ENCODE measurements at places on chromosomes 4 and X.

DNA sequence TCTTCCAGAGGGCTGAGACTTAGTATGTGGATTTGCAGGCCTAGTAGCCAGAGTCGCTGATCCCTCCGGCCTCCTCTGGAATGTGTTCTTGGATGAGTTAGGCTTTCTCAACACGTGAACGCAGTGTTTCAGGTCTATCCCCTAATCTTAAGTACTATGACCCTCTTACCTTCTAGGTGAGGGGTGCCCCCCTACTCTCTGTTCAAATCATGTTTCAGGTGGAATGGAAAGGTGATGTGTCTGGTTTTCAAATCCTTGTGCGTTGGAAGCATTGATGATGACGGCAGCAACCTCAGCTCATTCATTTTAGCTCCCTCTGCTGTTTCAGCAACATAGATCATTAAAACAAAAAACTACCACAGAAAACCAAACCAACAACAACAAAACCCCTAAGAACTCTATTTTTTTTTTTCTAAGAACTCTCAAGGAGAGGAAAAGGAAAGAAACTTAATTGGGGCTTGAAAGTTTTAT is 56.4 kb downstream of the RWDD4 start:
- no peak for DNase-seq

DNA sequence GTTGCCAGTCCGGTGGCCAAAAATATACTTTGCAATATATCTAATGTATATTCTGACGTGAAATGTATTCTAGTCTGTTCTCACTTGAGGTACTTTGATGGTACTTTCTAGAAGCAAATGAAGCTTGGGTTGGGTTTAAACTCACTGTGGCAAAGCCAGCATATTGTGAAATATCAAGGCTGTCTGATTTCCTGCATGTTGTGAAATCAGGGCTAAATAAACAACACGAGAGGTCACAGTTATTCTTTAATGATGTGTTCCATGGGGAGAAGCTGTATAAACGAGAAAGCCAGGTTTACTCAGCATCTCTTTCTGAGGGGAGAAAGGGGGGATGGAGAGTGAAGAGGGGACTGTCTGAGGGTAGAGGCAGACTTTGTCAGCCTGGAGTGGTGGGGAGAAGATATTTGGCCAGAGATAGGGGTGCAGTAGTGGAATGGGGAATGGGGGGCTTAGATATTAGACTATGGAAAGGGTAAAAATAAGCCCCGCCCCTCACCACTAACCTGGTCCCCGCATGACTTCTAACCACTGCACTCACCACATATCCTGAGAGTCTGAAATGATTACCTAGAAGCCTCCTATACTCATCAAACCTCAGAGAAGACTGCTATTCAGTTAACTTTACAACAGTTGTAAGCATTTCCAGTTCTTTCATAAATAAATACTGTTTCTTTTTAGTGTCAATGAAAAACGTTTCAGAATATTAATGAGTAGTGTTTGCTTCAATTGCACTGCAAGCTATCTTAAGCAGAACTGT is 5.9 kb upstream of the SCARB2 start:
- DNase-seq: no peak

DNA sequence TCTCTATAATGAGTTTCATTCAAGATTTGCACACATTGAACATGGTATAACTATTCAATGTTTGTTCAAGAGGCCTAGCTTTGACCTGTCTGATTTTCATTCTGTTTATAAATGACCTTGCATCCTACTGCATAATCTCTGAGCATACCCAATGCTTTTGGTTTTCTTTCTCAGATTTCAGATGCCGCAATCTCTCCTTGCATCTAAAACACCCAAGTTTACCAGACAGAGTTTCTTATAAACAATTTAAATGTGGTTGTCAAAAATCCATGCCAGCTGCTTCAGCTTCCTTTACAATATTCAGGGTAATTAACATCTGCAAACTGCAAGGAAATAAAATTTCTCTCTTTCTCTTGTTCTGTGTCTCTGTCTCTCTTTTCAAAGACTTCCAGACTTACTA is 123.0 kb upstream of the PCDH18 start:
- no peak for DNase-seq

DNA sequence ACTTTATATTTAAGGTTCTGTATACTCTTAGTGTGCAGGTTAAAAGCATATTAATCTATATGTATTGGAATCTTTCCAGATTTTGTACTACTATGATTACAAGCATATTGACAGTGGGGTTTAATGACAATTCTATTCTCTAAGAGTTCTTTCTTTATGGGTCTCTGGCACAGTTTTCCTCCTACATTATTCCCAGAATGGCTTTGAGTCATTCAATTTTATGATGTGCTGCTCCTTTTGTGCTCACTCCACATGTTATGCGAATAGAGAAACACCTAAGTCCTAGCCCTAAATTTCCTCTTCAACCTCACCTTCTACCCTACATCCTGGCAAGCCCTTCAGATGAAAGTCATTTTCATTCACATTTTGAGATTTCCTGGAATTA is 209.9 kb upstream of the DIAPH2 start:
- no peak for DNase-seq

- no peak for DNase-seq
Observed at GRCh38 chrX:11666164-11666563, 444 bp upstream of the ARHGAP6 start.

DNA sequence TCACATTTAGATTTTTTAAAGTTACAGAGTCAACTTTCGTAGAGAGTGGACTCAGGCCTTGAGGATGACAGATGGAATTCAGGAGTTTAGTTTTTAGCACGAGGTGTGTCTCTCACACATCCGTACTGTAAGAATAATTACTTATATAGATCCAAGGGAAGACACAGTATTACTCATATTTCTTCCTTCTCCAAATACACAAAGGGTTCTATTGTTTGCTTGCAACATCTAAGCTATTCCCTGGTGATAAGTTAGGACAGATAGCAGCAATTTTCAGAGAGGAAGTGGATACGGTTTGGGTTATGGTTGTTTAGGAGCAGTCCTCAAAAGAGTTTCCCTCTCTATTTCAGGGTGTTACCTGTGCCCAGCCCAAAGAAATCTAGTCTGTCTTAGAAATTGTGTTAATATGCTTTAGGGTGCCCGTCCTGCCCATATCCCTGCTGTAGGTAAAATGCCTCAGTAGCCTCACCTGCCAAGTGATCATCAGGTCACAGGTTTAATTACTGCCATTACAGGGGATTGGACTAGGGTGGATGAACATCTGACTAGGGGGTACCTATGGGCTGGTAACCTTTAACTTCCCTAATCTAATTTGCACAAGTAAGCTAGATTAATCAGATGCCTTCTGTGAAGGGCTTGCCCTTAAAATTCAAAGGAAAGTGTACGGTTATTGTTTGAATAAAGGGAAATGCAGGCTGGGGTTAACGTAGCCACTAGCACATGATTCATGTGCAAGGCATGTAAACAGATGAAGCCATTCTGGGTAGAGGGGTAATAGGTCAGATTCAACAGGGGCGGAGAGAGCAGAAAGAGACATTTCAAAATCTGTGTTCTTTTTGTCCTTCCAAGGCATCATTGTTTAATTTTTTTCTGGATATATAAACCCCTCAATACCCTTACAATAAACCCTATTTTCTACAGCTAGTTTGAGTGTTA is 8.7 kb upstream of the PPP3CA start:
- no peak for DNase-seq

Measured in frontal cortex (tissue), 4 donors.